ENCODE measurements at places on chromosomes 6 and 20.

- DNase-seq = peak; percentile 70
These were observed 73.7 kb downstream of the PRND start for GRCh38 chr20:4795394-4795793.

GRCh38 chr6:142246960-142247359 lies 54.8 kb upstream of the ADGRG6 start:
- no peak for DNase-seq

DNA sequence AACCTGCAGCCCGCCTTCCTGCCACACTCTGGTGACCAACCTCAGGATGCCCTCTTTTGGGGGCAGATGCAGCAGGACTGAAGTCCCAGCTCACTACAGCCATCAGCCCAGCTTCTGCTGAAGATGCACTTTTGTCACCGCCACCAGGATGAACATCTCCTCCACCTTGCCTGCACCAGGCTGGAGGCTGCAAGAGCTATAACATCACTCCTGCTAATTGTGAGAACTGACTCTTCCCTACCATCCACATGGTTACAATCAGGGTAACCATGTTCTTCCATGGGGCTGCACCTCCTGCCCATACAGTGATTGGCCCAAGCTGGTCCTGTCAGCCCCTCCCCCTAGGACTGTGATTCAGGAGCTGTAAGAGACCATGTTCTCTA lies 2.0 kb upstream of the ACTL10 start:
- DNase-seq = no peak

GRCh38 chr6:168157272-168158212 lies 78.5 kb upstream of the FRMD1 start:
- DNase-seq = peak; percentile 2

GRCh38 chr6:148274809-148275208 lies 67.8 kb upstream of the SASH1 start:
- no peak for DNase-seq

GRCh38 chr6:18976966-18977365 lies 589.8 kb downstream of the RNF144B start:
- DNase-seq = no peak

All from adipocyte (in vitro differentiated cells).